Right kidney (tissue), 9 donors: ENCODE measurements at places on chromosomes 11 and 22.

DNA sequence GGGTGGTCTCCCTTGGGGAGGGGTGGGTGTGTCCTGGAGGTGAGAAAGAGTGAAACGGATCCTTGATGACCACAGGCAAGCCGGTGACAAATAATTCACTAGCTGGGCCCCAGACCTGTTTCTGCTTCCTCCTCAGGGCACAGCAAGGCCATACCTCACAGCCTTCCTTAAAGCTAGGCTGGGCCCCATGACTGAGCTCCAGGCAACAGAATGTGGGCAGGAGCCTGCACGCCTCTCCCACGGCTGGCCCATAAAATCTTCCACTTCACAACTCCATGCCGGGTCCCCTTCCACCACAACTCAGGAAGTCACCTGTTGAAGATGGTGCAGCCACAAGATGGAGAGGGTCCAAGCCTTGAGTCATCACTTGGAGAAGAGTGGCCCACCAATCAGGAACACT lies 23.9 kb downstream of the SLC22A12 start:
- DNase-seq = no peak

GRCh38 chr22:45105281-45105702 lies 58.4 kb upstream of the NUP50 start:
- no peak for DNase-seq

DNA sequence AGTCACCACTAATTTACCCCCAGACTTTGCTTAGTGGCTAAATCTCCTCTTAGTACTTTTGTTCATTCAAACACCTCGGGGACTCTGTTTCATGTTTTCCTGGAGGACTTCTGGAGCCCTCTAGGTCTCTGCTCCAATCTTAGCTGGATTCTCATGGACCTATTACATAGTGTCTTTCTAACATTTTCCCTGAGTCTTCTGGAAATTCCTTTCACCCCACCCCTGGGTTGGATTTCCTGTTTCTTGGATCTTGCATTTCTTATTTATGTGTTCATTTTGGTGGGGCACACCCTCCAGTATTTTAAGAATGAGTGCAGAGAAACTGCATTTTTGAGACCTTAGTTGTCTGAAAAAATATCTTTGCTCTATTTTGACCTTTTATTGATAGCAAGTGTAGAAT lies 220.1 kb downstream of the BLID start:
- DNase-seq = no peak

DNA sequence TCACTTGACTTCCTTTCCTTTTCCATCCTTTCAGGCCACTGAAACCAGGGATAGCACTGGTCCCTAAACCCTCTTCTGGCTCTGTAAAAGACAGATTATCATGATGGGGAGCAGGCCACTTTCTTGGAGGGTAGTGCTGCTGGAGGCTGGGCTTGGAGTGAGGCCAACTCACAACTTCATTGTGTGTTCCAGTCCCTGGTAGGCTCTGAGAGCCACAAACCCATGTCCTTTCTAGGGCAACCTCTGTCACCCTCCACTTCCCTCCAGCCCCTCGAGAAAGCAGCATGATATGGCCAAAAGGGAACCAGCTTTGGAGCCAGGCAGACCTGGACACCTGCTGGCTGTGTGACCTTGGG lies 2.3 kb downstream of the TKFC start:
- no peak for DNase-seq

DNA sequence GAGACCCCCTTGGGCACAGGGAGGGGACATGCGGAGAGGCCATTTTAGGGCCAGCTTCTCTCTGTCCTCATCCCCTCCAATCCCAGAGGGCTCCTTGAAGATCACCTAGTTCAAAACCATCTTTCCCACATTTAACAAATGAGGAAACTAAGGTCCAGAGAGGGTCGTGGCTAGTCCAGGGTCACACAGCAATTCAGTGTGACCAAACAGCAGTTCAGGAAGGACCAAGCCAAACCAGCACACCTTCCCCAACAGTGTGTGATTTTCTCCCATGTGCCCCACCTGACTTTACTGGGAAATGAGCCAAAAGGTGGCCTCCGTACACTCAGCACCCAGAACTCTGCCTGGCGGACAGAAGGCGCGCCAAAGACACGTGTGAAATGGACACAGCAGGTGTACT lies 51.3 kb downstream of the CACNA1I start:
- no peak for DNase-seq

- no peak for DNase-seq
Measured at GRCh38 chr11:102849311-102849710, 5.9 kb upstream of the MMP3 start.

DNA sequence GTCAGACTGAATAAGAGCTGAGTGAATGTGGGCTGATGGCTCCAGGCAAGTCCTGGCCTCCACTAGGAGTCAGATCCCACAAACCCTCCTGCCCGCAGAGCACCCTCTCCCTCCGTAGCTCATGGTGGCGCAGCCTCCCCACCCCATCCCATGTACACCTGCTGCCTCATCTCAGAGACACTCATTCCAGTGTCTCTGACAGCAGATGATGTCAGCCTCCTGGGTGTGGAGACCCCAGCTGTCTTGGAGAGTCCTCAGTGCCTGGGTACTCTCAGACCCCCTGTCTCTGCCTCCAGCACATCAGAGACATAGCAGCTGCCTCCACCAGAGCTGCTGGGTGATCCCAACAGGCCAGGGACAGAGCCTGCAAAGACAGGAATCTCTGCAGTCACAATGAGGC lies 9.5 kb downstream of the IGLL5 start:
- DNase-seq = no peak

- no peak for DNase-seq
Measured at GRCh38 chr22:20741634-20742581, 32.0 kb upstream of the SERPIND1 start.

DNA sequence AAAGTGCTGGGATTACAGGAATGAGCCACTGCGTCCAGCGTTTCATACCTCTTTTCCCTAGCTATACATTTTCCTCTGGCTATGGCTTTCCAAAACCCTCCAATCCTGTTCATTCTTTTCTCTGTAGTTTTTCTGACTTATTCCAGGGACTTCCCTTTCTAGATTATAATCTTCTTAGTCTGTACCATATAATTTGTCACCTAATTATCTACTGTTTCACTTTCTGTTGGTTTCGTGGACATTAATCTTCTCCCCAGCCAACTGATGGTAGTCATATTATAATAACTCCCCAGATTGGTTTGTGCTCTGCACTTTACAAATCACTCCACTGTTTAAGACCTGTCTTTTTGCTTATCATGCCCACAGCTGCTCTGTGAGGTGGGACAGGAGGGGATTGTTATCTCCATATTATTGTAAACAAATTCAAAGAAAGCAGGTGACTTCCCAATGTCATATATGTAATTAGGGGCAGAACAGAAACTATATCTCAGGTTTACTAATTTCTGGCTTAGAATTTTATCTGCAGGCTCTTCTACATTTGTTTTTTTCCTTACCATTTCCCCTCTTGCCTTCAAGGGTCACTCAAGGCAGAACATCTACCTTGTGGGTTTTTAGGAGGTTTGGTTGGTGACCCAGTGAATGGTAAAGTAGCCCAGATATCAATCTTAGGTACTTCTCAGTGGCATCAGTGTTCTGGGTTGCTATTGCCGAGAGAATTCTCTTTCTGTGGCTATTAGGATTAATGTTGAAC lies 23.9 kb downstream of the STIM1 start:
- no peak for DNase-seq

DNA sequence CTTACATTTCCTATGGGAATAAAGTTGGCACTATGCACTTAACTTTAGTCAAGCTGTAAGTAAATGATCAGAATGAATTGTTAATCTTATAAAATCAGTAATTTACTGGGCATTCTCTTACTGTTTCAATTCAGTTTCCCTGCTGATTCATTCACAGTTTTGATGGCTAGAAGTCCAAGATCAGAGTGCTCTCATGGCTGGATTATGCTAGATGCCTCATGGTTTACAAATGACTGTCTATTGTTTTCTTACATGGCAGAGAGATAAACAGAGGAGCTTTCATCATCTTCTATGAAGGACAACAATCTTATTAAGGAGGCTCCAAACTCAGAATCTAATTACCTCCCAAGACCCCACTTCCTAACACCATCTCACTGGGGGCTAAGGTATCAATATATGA lies 135.1 kb upstream of the CARD18 start:
- DNase-seq = no peak

- DNase-seq = no peak
Measured at GRCh38 chr11:10941414-10941813, 83.6 kb upstream of the ZBED5 start.

- no peak for DNase-seq
Measured at GRCh38 chr11:36598051-36598450, at the start of gene RAG2. TSS of gene RAG2 (minus strand) at chr11:36598236. CDS start at chr11:36594168, 4,068 bp downstream.

DNA sequence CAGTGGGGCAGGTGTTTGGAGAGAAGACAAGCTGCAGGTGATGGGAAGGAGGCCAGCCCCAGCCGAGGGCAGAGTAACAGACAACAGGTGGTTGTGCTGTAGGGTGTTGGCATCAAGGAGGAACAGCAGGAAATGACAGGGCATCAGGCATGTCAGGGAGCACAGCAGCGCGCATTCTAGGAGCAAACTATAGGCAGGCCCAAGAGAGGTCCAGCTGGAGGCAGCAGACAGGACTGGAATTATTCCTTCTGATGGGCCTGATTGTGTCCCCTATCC lies 13.6 kb downstream of the ADM start:
- no peak for DNase-seq

GRCh38 chr11:111206472-111206871 lies 39.1 kb upstream of the POU2AF2 start:
- no peak for DNase-seq

DNA sequence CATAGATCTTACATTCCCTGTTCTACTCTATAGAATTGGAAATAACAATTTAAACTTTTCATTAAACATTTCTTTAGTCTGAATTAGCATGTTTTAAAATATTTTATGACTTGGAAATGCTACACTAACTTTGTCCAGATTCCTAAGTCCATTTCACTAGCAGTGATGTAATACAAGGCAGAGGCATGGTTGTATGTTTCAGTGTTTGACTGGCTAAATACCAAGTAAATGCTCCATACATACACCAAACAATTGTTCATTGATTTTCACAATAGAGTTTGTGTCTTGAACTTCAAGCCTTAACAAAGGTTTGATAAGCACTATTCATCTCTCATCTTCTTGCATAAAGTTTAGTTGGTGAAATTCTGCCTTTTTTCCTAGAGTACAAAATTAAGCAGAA lies 13.5 kb downstream of the ZBED5 start:
- no peak for DNase-seq

DNA sequence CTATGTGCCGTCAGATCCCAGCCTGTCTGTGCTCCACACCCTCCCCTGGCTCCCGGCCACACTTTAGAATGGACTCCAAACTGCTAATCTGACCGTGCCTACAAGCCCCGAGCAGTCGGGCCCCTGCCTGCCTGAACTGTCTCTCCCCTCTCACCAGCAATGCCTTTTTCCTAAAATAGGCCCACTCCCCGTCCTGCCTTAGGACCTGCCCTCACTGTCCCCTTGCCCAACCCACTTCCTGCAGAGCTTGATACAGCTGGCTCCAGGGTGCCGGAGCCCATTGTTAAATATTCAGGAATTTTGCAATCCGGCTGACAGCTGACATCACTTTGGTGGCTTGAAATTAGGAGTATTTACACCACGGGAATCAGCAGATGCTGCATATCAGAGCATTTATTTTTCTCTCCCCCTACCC lies 21.4 kb downstream of the MN1 start:
- no peak for DNase-seq

- DNase-seq = peak; percentile 47
Measured at GRCh38 chr11:57493507-57494503, 21.7 kb downstream of the SLC43A1 start.

GRCh38 chr11:122672892-122673291 lies 17.4 kb downstream of the UBASH3B start:
- no peak for DNase-seq

- no peak for DNase-seq
Measured at GRCh38 chr11:134667175-134667500, 255.1 kb upstream of the B3GAT1 start.

GRCh38 chr11:37109286-37109585 lies 511.2 kb upstream of the RAG2 start:
- no peak for DNase-seq

- DNase-seq = no peak
Measured at GRCh38 chr11:68411501-68411991, 49.0 kb upstream of the PPP6R3 start.

GRCh38 chr11:102685338-102685737 lies 20.2 kb downstream of the MMP27 start:
- no peak for DNase-seq

DNA sequence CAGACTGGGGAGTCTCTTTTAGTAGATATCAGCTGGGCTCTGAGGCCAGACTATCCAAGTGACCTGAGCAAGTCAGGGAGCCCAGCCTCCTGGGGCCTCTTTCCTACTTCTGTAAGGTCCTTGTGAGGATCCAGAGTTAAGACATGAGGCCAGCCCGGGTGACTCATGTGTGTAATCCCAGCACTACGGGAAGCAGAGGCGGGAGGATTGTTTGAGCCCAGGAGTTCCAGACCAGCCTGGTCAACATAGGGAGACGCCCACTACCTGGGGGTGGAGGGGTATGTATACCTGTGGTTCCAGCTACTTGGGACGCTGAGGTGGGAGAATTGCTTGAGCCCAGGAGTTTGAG lies 36.9 kb upstream of the POLA2 start:
- no peak for DNase-seq

DNA sequence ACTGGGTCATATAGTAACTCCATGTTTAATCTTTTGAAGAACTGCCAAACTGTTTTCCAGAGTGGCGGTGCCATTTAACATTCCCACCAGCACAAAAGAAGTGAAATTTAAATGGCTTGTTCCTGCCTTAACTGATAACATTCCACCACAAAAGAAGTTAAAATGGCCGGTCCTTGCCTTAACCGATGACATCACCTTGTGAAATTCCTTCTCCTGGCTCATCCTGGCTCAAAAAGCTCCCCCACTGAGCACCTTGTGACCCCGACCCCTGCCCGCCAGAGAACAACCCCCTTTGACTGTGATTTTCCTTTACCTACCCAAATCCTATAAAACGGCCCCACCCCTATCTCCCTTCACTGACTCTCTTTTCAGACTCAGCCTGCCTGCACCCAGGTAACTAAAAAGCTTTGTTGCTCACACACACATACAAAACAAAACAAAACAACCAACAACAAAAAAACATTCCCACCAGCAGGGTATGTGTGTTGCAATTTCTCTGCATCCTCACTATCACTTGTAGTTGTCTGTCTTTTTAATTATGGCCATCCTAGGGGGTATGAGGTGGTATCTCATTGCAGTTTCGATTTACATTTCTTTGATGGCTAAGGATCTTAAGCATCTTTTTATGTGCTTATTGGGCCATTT lies 109.0 kb downstream of the FAR1 start:
- no peak for DNase-seq

GRCh38 chr11:70537576-70538571 lies 139.5 kb downstream of the CTTN start:
- DNase-seq = no peak

- peak; percentile 60 for DNase-seq
Measured at GRCh38 chr22:27238935-27239510, 562.5 kb downstream of the MN1 start.

GRCh38 chr11:8015753-8016239 lies 28.7 kb downstream of the EIF3F start:
- no peak for DNase-seq

GRCh38 chr22:43535741-43536140 lies 123.9 kb downstream of the MPPED1 start:
- no peak for DNase-seq

DNA sequence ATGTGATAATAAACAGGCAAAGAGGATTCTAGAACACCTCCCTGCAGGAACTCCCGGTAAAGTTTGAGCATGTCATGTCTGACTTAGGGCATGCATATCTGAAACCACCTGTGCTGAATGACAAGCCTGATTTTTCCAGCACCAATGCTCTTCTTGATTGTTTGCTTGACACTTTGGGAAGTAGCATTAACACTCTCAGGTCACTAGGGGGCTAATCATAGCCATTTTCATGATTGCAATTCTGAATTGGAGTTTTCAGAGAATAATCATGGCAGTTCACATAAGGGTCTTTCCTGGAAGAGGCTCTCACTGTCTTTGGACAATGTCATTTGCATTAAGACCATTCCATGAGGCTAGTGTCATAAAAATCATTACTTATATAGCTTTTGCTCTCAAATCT lies 234.4 kb upstream of the MTNR1B start:
- no peak for DNase-seq
